ENCODE measurements at places on chromosomes 2 and 18.

- DNase-seq, result no peak
These were observed 290.7 kb downstream of the CYP26B1 start for GRCh38 chr2:71856773-71857525.

DNA sequence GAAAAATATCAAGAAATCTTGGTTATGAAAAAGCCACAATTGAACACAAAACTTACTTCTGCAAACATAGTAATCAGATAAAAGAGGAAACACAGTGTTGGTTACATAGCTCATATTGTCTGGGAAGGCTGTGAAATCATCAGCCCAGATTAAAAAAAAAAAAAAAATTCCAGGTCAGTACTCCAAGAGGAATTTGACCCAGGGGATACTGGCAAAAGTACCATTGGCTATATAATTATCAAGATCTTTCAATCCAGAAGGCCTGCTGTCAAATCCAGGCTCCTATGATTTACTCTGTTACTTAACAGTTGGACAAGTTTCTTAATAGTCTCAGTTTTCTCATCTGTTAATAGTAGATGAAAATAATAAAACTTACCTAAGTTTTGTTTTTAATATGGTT is 12.9 kb upstream of the IKZF2 start:
- no peak for DNase-seq

DNA sequence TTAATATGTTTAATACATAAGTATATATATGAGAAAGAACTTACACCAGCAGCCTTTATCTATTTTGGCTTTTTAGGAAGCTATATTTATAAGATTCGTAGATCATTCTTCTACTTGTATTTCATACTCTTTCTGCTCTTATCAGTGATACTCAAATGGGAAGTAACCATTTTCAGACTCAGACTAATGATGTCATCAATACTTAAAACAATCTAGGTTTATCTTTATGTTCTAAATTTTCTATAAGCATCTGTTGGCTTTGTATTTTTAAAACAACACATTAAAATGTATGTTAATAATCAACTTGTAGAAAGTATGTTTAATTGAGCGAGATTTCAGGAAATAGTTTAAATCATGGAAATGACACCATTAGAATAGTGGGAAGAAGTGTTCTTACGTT is 50.9 kb upstream of the DYSF start:
- DNase-seq, result no peak

- no peak for DNase-seq
These were observed 544 bp upstream of the AGFG1 start for GRCh38 chr2:227471412-227471811.

Data from NCI-H774 (cell line).